Stimulated activated CD8-positive, alpha-beta memory T cell treated with anti-CD3 and anti-CD28 coated beads, Interleukin-4, amount 100 ng/mL, for 48 hours (primary cell): ENCODE measurements at places on chromosomes 13 and 19.

DNA sequence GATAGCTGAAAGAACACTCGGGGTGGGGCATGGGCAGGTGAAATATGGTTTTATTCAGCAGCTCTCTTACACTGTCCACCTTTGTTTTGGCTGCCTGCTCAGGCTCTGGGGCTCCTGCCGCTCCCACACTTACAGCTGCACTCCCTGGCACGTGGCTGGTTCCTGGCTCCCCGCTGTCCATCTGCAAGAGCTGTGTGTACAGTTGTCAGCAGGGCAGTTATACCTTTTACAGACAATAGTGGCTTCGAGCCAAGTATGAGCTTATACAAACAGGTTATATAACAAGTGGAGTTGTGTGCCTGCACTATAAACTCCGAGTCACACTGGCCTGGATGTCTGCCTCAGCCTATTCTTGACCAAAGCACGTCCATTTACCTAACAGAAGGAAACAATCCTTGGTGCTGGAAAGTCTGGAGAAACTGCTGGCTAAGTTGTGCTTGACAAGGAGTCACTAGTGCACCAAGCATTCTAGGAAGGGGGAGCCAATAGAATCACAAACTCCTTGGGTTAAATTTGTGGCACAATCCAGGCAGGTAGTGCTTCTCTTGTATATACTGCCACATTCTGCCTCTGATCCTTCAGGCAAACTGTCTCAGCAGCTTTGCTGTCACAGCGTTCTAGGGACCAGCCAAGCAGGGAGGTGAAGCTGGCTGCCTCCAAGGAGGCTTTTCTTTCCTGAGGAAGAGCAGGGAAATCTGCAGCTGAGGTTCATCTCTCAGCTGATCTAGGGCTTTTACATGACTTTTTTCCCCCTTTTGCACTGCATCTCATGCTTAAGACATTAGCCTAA lies 68.2 kb downstream of the NHLRC3 start:
- DNase-seq, result no peak

- no peak for DNase-seq
Measured at GRCh38 chr13:44540761-44541434, 35.2 kb downstream of the TSC22D1 start.

- no peak for DNase-seq
Measured at GRCh38 chr19:29411113-29411581, 114.6 kb upstream of the VSTM2B start.

- peak; percentile 47 for DNase-seq
Measured at GRCh38 chr19:10604460-10604980, 17.4 kb upstream of the AP1M2 start.

DNA sequence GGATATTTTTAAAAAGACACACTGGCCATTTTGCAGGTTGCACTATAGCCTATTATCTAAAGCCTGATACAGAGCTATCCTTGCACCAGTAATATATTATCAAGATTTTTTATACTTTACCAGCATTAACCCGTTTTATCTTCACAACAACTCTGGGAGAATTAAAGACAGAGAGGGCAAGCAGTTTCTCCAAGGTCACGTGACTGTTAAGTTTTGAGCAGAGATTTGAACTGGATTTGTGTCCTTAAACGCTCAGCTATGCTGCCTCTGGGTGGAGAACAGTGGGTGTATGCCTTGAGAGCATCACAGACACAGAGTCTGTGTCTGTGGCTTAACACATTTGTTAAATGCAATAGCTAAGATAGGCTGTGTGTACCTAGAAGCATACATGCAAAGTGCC lies 147.2 kb downstream of the MYO16 start:
- DNase-seq, result no peak

- no peak for DNase-seq
Measured at GRCh38 chr13:20057963-20058362, 99.4 kb downstream of the ZMYM2 start.

- DNase-seq, result no peak
Measured at GRCh38 chr13:32409561-32410421, 18.1 kb downstream of the N4BP2L1 start.

GRCh38 chr13:23903906-23904280 lies 6.6 kb upstream of the C1QTNF9B start:
- no peak for DNase-seq

- DNase-seq, result peak; percentile 70
Measured at GRCh38 chr19:18086590-18087138, at the start of gene IL12RB1. Gene IL12RB1 (minus strand): TSS chr19:18086934. CDS start chr19:18086823, 111 bp downstream.

DNA sequence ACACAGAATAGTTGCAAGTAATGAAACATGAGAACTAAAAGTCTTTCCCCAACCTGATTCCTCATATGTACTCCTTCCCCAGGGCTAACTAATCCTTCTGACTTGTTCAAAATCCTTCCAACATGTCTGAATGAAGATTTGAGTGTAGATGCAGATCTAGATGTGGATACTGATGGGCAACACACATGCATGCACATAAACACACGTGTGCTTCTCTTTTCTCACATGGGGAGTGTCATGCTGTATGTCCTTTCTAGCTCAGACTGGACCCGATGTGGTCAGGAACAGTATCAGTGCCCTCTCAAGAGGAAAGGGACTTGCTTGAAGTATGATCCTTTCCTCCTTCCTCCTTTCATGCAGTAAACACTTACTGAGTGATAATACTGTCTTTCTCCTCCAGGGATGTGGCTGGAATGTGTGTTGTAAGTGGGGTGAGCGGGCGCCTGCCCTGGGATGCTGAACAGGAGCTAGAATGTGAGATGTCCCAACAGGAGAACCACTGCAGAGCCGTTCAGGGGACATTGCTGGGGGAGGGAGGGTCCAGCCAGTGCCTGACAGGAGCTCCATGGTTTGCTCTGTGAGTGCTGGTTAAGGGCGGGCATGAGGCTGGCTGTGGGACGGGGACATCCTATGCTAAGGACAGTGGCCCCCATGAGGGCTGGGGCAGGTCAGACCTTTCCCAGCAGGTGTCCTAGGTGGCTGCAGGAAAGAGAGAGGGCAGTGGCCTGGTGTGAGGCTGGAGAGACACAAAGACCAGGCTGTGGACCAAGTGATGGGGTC lies 146.9 kb downstream of the TEX29 start:
- no peak for DNase-seq

- no peak for DNase-seq
Measured at GRCh38 chr19:14407605-14408484, 11.3 kb downstream of the DDX39A start.

GRCh38 chr13:39336937-39337336 lies 266.1 kb downstream of the LHFPL6 start:
- no peak for DNase-seq

DNA sequence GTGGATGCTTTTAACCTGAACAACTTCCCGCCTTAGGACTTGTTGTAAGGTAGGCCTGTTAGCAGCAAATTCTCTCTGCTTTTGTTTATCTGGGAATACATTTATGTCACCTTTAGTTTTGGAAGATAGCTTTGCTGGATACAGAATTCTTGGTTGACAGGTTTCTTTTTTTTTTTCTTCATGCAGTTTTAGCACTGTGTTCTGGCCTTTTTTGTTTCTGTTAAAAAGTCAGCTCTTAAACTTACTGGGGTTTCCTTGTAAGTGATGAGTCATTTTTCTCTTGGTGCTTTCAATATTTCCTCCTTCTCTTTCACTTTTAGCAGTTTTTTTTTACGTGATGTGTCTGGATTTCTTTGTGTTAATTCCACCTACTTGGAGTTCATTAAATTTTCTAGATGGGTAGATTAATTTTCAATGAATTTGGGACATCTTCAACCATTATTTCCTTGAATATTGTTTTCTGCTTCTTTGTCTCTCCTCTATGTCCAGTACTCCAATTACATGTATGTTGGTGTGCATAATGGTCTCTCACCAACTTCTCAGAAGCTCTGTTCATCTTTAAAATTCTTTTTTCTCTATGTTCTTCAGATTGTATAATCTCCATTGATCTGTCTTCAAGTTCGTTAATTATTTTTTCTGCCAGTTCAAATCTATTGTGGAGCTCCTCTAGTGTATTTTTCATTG lies 188.2 kb upstream of the ZNF536 start:
- no peak for DNase-seq

GRCh38 chr19:10612499-10613119 lies 12.7 kb upstream of the SLC44A2 start:
- no peak for DNase-seq

- DNase-seq, result no peak
Measured at GRCh38 chr13:22506096-22506691, 674.6 kb upstream of the SGCG start.

DNA sequence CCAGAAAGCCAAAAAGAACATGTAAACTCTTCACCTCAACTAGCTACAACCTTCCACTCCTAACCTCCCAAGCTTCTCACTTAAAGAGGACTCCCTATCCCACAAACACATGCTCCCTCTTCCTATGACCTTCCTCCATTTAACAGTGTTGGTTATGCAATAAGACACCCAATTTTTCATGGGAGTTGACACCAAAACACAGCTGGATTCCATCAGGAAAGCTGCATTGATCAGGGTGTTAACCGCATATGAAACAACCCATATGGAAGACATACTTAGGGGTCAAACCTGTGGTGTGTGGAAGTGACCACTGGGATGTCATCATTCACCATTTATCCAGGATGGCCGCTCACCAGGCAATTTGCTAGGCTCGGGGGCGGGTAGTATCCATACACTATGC lies 21.9 kb downstream of the ZNF473 start:
- DNase-seq, result no peak

GRCh38 chr19:48624791-48625723 lies 5.8 kb downstream of the SPHK2 start:
- DNase-seq, result no peak

GRCh38 chr19:52566588-52566987 lies 3.5 kb upstream of the ZNF701 start:
- no peak for DNase-seq

DNA sequence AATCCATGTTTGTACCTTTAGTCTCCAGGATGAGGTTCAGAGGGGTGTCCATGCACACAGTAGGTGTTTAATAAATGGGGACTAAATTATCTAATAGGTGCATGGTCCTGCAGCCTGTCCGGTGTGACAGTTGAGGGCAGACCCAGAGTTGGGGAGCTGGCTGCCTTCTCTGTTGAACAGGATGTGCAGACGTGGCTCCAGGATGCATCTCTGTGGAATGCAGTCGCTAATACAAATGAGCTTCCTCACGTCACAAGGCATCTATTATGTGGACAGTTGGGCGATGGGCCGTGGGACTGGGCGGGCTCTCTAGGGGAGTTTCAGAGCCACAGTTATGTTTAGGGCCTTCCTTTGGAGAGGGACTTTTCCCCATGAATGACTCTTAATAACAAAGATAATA lies 71.0 kb downstream of the SIPA1L3 start:
- DNase-seq, result no peak

DNA sequence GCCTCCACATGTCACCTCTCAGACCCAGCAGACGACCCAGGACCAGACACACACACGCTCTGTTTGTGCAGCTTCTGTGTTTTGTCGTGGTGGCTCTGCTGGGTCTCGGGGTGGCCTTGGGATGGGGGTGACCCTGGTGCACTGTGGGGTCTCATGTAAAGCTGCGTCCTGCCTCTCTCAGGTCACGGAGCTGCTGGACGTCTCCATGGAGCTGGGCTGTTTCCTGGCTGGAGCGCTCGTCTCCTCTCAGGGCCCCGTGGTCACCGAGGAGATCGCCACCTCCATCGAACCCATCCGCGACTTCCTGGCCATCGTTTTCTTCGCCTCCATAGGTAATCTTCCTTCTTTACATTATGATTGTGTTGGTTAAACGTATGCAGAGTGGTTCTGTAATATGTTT lies 45.4 kb upstream of the TFDP1 start:
- no peak for DNase-seq

DNA sequence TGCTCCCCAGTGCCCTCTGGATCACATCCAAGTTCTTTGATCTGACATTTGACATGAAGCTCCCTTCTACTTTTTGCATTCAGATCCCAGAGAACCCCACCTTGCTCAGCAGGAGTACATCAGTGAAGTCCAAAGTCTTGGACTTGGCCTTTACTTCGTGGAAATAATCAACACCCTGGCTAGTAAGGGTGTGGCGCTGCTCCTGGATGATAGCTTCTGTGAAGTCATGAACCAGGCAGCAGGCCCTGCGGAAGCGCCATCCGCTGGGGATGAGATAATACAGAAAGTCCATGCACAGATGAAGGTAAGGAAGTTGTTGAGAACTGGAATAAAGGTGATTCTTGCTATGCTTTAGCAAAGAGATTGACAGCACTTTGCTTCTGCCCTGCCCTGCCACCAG lies 43.2 kb downstream of the OR10H4 start:
- DNase-seq, result no peak

GRCh38 chr19:18520848-18521691 lies 800 bp downstream of the ELL start:
- DNase-seq, result peak; percentile 46

- peak; percentile 83 for DNase-seq
Measured at GRCh38 chr19:1259206-1259875, 9.8 kb upstream of the CIRBP start.

DNA sequence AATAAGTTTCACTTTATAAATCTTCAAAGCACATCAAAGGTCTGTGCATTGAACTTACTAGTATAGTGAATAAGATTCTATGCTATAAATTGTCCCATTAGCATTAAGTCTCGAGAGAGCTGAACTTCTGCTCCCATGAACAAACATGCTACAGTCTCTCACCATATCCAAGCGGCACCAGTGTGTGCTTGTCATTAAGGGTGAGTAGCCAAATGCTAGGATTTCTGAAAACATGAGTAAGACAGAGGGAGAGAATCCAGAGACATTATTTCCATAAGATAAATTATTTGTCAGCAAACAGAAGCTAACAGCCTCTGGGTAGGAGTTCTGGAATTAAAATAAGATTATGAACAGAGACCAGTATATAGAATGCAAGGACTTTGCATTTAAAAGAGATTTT lies 2882.5 kb downstream of the PCDH9 start:
- no peak for DNase-seq

DNA sequence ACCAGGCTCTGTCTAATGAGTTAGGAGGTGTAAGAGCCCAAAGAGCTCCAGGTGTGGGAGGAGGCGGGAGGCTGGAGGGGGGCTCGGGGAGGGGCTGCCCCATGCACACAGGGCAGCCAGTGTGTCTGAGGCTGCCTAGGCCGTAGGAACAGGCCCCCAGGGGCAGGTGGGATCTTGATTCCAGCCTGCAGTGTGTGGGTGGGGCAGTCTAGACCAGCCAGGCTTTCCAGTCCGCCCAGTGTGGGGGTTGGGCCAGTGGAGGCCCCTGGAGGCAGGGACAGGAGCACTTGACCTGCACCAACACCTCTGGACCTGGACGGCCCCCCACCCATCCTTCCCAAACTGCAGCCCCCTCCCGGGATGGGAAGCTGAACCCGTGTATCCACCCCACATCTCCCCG lies 5.4 kb upstream of the CAMSAP3 start:
- DNase-seq, result no peak
